ENCODE measurements at places on chromosomes 7 and 10.

DNA sequence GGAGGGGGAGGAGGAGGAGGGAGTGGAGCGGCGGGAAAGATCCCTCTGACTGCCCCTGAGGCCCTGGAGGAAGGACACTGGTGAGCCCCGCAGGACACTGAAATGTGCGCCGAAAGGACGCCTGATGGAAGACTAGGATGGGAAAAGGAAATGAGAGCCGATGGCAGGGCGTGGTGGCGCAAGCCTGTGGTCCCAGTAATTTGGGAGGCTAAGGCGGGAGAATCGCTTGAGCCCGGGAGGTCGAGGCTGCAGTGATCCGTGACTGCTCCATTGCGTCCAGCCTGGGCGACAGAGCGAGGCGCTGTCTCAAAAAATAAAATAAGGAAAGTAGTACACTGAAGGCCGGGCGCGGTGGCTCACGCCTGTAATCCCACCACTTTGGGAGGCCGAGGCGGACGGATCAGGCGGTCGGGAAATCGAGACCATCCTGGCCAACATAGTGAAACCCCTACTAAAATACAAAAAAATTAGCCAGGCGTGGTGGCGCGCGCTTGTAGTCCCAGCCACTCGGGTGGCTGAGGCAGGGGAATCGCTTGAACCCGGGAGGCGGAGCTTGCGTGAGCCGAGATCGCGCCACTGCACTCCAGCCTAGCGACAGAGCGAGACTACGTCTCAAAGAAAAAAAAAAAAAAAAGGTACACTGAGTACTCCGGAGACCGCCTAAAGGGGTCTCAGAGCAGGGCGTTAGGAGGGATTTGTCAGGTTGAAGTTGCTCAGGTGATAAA is 561 bp upstream of the HNRNPF start:
- peak; percentile 83 for DNase-seq

DNA sequence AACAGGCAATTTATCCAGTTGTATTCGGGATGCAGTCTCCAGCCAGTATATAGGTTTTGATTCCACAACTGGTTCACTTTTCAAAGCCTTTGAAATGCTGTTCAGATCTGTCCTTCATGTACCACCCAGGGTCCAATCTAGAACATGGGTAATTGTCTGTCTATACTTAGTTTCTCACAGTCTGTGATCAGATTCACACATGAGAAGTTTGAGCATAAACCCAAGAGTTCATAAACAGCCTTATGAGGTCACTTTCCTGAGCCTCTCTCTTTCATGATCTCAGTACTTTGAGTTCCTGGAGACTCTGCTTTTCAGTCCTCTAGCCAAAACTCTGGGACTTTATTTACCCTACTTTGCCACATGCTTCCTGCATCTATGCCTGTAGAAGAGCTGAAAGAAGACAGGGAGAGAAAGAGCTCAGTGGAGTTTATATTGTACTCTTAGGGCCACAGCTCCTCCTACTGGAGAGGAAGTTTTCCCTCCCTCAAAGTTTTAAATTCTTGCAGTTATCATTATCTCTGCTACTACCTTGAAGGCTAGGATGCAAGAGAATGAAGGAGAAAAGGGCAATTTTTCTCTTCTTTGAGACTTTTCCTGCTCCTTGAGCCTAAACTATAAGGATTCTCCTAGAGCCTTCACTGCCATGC is 172.0 kb downstream of the ZEB1 start:
- DNase-seq, result no peak

GRCh38 chr7:137241655-137242360 is 101.7 kb downstream of the PTN start:
- no peak for DNase-seq

DNA sequence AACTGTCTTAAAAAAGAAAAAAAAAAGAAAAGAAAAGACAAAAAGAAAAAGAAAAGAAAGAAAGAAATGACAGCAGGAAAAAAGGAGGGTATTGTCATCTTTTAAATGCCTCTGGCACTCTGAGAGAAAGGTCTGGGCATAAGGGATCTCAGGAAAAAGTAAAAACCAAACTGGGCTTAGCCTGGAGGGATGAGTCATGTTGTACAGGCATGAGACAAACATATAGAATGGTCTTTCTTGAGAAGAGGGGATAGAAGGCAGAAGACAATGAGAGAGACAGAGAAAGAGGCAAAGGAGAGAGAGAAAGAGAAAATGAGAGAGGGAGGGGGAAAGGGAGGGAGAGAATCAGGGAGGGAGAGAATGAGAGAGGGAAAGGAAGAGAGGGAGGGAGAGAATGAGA is 32.3 kb upstream of the KCNMA1 start:
- no peak for DNase-seq

DNA sequence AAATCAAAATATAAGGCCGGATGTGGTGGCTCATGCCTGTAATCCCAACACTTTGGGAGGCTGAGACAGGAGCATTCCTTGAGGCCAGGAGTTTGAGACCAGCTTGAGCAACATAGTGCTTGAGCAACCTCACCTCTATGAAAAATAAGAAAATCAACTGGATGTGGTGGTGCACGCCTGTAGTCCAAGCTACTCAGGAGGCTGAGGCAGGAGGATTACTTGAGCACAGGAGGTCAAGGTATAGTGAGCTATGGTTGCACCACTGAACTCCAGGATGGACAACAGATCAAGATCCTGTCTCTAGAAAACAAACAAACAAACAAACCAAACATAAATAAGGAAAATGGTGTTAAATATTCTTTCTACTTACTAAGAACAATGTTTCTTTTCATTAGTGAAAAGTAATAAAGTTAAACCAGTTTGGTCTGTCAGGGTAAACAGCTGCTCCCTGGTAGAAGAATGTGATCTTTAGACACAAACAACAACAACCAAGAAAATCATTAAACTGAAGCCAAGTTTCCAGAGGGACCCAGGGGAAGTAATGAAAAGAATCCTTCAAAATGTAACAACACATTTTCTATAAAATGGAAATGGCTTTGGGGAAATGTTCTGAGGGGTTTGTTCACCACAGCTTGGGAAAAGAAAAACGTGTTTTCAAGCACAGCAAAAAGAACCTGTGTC is 17.5 kb upstream of the BAG3 start:
- no peak for DNase-seq

GRCh38 chr10:29481906-29482440 is 152.8 kb downstream of the SVIL start:
- no peak for DNase-seq

- DNase-seq, result no peak
Measured at GRCh38 chr7:28358423-28358868, 53.9 kb upstream of the CREB5 start.

DNA sequence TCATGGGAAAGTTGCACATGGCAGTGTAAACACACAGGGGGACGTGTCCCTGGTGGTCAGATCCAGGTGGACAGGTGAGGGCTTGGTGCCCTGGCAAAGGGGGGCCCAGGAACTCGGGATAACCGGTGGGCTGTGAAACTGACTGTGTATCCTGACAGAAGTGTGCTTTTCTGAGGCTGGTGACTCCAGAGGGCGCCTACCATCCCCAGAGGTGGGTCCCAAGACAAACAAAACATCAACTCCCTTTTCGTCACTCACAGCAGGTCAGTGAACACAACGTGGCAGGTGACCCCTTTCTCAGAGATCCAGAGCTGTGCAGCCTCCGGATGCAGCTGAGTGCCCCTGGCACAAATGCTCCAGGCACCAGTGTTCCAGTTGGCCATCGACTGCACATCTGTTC is 56.0 kb upstream of the DDC start:
- DNase-seq, result no peak

DNA sequence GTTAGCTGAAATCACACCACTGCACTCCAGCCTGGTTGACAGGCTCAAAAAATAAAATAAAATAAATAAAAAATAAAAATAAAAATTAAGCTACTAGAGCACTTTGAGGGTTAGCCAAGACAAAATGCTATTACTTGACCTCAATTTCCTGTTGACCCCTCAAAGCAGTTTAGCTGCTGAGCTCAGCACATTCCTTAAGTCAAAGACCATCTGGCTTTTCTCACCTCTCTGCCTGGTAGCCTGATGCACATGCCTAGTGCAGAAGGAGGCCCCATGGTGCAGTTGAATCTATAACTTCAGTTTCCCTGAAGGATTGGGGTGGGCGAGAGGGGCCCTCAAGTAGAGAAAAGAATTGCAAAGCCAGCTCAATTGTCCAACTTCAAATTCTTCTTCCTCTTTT is 211.1 kb upstream of the GALNT17 start:
- no peak for DNase-seq

- DNase-seq, result no peak
Measured at GRCh38 chr10:61223576-61223975, 229.6 kb downstream of the TMEM26 start.

GRCh38 chr10:74081941-74082718 is 68.5 kb downstream of the AP3M1 start:
- no peak for DNase-seq

- no peak for DNase-seq
Measured at GRCh38 chr10:76124280-76124679, 692.9 kb downstream of the LRMDA start.

Data from KG1 (cell line).